Cortex of kidney (tissue), 1 donor: ENCODE measurements at places on chromosomes 7 and 10.

GRCh38 chr7:100865938-100866728 lies 1.1 kb upstream of the TRIP6 start:
- no peak for DNase-seq

- no peak for DNase-seq
Observed at GRCh38 chr10:24251547-24251946, 42.6 kb downstream of the KIAA1217 start.

GRCh38 chr10:97825020-97825760 lies 24.5 kb upstream of the GOLGA7B start:
- no peak for DNase-seq

DNA sequence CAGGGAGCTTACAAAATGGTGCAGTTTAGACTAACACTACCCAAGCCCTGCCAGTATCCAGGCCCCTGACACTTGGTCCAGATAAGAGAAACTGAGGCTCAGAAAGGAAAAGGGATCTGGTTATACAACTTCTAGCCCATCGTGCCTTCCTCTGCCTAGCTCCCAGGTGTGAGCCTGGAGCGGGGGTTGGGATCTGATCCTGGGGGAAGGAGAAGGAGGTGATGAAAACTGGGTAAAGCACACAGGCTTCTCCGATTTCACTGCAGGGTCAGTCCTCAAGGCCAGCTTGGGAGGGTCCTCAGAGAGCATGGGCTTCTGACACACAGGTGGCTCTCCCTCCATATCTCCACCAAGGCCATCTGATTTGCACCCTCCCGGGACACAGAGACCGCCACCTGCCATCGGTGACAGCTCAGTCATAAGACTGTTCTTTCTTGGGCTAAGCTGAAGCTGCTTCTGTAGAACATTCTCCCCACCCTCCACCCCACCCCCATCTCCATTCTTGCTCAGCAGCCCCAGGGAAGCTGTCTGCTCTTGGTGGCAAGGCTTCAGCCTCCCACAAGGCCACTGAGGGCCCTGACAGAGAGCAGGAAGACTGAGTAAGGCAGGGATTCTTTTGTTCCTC lies 16.4 kb downstream of the SRRM3 start:
- no peak for DNase-seq

- DNase-seq = no peak
Observed at GRCh38 chr7:17600340-17600752, 301.9 kb downstream of the AHR start.

DNA sequence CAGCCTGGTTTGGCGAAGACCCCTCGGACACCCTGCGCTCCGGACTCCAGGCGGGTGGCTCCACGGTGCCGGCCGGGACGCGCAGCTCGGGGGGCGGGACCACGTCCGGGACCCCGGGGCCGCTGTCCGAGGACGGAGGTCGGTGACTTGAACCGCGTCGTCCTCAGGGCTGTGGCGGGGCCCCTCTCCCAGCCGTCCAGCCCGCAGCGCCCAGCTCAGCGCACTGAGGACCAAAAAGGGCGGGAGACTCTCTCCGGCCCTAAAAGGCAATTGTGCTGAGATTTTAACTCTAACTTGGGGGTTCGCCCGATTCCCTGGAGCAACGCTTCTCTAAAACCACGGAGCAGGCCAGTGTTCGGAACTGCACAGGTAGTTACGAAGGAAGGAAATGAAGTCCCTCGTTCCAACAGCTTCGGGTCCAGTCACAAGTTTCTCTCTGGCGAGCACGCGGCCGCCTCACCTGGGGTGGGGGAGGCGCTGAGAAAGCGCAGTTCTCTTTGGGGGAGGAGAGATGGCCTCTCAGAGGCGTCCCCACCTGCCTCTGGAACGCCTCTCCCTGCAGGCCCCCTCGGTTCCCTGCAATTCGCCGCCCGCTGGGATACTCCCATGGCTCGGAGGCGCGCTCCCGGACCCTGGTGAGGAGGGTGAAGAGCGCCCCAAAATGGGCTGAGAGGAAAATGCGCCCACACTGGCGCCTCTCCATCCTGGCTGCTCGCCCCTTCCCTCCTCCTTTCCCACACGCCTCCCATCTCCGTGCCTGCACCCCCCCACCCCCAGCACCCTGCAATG lies 352.7 kb downstream of the DNAJB6 start:
- no peak for DNase-seq

DNA sequence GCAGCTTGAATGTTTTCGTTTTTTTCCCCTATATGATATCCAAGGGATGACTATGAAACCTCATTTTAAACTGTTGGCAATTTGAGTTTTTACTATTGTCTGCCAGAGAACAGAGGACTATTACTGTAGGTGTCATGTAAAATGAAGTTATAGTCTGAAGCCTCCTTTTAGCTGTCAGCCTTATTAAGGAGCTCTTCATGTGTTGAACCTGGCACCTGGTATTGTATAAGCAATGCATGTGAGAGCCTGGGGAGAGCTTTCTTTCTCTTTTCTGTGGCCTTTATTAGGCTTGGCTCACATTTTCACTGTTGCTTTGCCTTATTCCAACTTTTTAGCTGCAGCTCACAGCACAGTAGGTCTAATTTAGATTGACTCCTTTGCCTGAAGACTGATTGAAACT lies 119.1 kb upstream of the FOXP2 start:
- DNase-seq = no peak

DNA sequence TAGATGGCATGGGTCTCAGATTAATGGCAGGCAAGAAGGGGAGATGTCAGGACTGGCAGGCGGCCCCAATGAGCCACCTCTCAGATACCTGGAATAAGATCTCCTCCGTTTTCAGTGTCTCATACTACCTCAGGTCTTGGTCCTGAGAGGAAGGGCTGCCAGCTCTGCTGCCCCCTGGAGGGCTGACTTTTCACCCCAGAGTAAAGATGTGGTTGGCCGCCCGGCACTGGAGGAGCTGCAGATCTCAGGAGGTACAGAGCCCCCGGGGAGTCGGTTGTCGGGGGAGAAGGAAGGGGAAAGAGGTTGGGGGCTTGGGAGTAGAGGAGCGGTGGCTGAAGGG lies 642 bp upstream of the COL13A1 start:
- no peak for DNase-seq

GRCh38 chr7:121459148-121459547 lies 63.0 kb upstream of the FAM3C start:
- DNase-seq = no peak

DNA sequence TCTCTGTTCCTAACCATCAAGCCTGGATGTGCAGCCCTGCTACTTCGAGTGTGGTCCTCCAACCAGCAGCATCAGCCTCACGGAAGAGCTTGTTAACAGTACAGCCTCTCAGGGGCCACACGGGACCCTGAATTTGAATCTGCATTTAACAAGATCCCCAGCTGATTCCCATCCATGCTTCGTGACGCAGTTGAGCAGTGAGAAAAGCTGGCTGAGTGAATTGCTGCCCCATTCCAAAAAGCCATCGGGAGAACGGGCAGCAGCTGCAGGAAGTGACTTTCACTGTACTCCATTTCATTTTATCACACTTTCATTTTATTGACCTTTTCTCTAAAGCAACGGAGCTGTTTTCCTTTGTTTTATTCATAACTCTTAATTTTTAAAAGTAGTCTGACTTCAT lies 22.5 kb downstream of the FAM171A1 start:
- no peak for DNase-seq

DNA sequence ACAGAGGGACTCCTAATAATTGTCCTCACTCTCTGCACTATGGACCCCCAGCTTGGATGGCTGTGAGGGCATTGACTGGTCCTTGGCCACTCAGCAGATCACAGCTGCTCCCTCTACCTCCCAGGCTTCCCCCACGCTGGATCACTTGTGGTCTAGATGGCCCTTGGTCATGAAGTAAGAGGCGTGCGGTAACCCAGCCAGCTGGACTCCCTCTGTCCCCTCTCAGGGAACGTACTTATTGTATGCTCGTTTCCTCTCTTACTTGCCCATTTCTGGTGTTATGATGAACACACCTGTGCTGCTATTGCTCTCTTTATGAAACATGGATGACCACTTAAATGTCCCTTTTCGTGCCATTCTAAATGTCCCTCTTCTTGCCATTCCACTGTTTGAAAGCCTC lies 19.3 kb downstream of the ADAMTS14 start:
- DNase-seq = no peak

DNA sequence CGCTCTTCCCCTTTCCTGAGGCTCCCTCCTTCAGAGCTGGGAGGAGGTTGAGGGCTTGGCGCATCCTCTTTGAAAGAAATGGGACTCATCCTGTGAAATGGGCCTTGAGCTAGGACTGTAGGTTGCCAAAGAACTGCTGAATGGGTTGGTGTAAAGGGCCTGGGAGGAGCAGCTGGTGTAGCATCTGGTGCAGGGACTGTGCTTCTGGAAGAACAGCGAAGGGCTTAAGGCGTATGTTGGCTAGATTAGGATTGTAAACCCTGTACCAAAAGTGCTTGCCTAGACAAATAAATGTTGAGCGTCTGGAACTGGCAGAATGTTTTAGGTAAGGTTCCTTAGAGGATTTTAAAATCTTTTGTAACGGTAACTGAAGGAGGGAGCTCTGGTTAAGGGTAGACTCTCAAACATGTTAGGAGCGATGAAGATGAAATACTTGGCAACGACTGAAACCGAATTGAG lies 563 bp downstream of the STAM start:
- DNase-seq = no peak

- DNase-seq = no peak
Observed at GRCh38 chr7:83504330-83504729, 144.6 kb downstream of the SEMA3E start.
